NCI-H345 (cell line): ENCODE measurements at places on chromosomes 5 and 9.

DNA sequence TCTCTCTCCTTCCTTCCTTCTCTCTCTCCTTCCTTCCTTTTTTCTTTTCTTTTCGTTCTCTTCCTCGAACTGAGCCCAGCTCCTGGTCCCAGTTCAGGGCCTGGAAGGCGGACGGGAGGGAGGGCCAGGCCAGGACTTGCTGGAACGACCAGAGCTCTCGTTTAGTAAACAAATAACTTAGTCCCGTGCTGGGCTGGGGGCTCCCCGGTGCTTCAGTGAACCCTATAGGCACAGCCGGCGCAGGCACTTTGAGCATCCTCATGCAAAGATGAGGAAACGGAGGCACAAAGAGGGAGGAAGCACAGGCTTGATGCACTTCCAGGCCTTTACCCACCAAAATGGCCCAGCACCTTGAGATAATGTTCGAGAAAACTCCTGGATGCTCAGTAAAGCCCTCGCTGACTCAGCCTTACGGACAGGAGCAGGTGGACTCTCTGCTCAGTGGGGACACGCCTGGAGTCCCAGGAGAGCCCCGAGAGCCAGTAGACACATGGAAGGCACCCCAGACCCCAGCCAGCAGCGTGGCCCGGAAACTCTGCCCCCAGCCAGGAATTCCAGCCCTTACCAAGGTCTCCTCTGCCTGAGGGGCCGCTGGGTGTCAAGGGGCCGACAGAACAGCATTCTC, 18.8 kb downstream of the FAM163B start:
- no peak for DNase-seq

DNA sequence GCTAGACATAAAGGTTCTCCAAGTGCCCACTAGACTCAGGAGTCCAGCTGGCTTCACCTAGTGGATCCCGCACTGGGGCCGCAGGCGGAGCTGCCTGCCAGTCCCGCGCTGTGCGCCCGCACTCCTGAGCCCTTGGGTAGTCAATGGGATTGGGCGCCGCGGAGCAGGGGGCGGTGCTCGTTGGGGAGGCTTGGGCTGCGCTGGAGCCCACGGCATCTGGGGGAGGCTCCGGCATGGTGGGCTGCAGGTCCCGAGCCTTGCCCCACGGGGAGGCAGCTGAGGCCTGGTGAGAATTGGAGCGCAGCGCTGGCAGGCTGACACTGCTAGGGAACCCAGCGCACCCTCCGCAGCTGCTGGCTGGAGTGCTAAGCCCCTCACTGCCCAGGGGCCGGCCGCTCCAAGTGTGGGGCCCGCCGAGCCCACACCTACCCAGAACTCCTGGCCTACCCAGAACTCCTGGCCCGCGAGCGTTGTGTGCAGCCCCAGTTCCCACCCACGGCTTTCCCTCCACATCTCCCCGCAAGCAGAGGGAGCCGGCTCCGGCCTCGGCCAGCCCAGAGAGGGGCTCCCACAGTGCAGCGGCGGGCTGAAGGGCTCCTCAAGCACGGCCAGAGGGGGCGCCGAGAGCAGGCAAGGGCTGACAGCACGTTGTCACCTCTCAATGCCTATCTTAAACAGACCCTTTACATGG, 260.7 kb upstream of the DMRT1 start:
- no peak for DNase-seq

DNA sequence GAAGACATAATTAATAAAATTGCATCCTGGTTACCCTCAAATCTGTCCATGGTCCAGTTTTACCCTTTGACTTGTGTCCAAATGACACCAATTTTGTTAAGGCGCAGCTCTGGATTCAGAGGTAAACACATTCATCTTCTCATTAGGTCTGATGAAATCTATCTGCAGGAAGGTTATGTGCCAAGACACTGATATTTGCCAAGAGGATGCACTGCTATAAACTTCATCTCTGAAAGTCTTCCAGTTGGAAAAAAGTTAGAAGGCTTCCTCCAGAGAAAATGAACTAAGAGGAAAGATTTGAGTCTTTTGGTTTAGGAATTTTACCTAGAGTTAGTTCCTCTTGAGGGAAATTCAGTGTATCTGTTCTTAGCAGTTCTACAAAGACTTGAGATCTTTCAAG, 717.8 kb downstream of the DTWD2 start:
- DNase-seq, result no peak

GRCh38 chr5:95730011-95730700, 980 bp upstream of the RHOBTB3 start:
- DNase-seq, result no peak

DNA sequence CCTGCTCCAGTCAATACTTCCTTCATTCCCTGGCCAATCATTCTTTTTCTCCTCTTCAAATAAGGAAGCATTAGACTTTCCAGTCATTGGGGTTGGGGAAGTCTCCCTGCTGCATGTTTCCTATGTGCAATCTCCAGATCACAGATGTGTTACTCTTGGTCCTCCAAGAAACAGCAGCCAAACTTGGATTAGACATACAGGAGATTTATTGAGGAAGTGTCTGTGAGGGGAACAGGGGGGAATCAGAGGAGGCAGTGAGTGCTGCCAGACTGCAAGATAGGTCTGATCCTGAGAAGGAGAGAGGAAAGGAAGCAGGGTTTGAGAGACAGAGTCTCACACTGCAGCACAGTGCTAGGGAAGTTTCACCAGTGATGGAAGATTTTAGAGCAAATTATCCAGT, 40.6 kb upstream of the SLIT3 start:
- no peak for DNase-seq

DNA sequence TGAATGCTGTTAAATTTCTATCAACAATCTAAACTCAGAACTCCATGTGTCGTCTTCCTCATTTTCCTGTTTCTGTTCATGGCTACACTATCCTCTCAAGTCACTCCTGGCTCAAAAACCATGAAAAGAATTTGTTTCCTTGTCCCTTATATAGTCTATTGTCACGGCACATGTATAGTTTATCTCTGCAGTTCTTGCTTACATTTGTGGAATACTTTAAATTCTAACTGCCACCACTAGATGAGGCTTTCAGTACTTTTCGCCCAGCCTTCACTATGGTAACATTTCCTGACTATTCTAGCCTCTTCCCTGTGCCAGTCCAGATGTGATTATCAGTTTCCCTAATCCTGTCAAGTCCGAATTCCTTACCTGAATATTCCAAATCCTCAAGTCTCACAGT, 34.6 kb downstream of the PKD2L2 start:
- no peak for DNase-seq

GRCh38 chr9:97636903-97637302, 3.3 kb downstream of the NCBP1 start:
- DNase-seq, result no peak

DNA sequence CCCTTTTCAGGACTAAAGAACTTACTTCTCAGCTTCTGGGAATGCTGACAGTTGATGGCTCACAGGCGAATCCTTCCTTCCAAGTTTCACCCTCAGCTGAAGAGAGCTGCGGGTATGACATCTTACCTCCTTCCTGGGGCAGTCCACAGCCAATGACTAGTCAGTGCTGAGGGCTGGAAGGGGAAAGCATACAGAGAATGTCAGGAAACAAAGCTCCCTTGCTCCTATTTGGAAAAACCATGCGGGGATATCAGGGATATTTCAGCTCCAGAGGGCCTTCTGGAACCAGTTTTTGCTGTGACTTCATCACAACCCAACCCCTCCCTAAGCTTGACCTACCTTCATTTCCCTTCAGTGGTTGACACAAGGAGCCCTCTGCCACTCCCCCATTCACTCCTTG, 15.7 kb downstream of the FTMT start:
- DNase-seq, result no peak

DNA sequence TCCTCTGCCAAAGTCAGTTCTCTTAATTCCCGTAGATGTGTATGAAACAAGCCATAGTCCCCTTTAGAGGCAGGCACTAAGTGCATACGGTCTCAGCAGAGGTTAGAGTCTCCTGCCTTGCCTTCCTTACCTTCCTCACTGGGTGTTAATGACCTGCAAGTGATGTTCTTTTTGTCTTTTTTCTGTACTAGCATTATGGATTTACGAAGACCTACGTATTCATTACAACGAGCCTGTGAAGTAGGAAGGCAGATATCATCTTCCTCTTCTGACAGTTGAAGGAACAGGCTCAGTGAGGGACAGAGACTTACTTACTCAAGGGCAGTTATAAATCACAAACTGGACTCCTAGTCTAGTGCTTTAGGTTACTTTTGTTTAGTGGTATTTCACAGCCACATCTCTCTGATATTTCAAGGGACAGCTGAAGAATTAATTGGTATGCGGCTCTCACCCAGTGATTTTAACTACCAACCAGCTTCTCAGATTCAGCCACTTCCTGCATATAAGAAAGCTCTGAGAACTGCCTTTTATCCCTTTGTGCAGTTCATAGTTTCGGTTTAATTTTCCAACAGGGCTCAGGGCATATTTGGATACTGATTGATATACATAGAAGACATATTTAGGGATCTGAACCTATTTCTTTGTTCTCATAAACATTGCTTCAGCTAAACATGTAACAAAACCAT, 85.1 kb upstream of the CKMT2 start:
- no peak for DNase-seq
